ENCODE measurements at places on chromosomes 6 and 20. TPM values are rescaled to one million over a fixed set of nuclear protein-coding genes. Genes with fewer than 3 reads are reported as not detected.

The MUC21 gene
- total RNA-seq, result not detected

The ENPP4 gene
- 6.7 TPM for total RNA-seq

The HACE1 gene
- total RNA-seq, result 11.9 TPM

The NOX3 gene
- total RNA-seq, result not detected

The COL11A2 gene
- 1.4 TPM for total RNA-seq

The LST1 gene
- 36.8 TPM for total RNA-seq

The MTFR2 gene
- total RNA-seq, result 26.3 TPM

The C20orf141 gene
- not detected for total RNA-seq

The VWA7 gene
- 5.2 TPM for total RNA-seq

The ERVFRD-1 gene
- not detected for total RNA-seq

The RSPO3 gene
- total RNA-seq, result not detected

- DNase-seq, result no peak
Measured at GRCh38 chr6:109347779-109348178, 34.5 kb downstream of the CD164 start.

GRCh38 chr6:111477481-111477938 lies 5.5 kb downstream of the REV3L start:
- no peak for DNase-seq

DNA sequence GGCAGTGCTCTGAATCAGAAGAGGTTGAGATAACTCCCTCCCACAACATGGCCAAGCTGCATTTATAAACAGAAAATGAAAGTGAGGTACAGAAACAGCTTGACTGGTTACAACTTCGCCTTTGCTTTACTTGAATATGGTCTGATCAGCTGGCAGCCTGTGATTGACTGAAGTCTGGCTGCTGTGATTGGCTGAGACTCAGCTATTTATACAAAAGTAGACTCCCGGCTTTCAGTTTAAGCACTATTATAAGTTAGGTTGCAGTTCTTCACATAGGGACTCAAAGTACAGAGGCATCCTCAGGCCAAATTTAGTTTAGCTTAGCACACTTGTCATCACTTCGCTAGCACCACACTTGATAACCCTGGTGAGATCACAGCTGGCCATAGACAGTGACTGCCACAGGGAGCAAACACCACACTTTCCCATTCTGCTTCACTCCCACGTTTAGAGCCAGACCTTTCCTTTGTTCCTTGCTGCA lies 362.6 kb downstream of the EPM2A start:
- DNase-seq, result peak; percentile 17

DNA sequence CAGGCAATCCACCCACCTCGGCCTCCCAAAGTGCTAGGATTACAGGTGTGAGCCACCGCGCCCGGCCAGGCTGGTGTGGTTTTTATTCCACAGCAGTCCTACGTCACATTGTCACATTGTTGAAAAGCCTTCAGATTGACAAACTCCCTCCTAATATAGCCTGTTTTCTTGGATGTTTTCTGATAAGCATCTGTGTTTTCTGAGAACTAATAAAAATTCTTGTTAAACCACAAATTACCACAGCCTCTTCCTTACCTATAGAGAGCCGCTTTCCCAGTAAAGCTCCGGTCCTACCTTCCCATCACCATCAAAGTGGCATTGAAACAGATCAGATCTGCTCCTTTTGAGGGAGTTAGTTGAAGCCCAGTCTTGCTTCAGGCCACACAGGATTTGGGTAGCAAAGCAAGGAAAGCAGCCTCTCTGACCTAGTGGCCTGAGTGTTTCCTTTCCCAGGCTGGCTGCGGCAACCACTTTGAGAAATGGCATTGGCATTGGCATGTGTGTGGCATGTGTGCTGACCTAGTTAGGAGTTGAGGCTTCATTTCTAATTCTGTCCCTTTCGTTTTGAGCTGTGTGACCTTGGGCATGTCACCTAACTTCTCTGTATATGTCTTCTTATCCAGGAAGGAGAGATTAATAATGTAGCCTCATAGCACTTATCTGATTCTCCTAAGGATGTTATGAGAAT lies 1.7 kb upstream of the PKIG start:
- no peak for DNase-seq

DNA sequence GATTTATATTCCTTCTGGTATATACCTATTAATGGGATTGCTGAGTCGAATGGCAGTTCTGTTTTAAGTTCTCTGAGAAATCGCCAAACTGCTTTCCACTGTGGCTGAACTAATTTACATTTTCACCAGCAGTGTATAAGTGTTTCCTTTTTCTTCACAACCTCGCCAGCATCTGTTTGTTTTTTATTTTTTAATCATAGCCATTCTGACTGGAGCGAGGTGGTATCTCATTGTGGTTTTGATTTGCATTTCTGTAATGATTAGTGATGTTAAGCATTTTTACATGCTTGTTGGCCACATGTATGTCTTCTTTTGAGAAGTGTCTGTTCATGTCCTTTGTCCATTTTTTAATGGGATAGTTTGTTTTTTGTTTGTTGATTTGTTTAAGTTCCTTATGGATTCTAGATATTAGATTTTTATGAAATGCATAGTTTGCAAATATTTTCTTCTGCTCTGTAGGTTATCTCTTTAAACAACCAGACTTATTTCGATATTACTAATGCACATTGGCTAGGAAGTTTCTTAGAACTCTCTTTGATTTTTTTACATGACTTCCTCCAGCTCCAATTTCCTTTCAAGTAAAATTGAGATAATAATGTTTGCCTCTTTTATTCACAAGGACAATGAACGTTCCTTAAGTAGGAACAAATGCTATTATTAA lies 12.2 kb upstream of the VNN1 start:
- DNase-seq, result no peak

DNA sequence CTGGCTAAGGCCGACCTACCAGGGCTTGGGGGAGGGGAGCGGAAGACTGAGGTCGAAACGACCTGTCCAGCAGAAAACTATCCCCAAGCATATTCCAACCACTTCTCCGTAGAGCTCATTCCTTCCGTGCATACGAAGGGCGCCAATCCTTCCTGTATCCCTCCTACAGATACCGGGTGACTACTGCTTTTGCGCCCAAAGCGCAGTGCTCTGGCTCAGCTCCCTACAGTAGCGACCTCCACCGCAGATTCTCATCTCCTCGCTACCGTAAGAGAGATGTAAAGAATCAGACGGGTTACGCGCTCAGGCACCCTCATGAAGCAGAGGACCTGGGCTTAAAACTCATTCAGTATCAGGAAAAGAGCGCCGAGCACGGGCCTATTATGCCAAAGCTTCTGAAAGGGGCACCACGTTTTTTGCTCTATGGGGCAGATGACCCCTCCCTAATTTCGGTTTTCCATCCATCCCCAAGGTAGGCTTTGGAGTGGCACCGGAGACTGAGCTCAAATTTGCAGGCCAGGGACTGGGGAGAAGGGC lies 563 bp upstream of the NNAT start:
- no peak for DNase-seq

DNA sequence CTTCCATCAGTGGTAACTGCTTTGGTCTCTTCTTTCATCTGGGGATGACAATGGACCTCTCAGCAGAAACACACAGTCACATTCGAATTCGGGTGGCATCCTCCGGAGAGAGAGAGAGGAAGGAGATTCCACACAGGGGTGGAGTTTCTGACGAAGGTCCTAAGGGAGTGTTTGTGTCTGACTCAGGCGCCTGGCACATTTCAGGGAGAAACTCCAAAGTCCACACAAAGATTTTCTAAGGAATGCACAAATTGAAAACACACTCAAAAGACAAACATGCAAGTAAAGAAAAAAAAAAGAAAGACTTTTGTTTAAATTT lies 6.1 kb downstream of the EDN1 start:
- no peak for DNase-seq

DNA sequence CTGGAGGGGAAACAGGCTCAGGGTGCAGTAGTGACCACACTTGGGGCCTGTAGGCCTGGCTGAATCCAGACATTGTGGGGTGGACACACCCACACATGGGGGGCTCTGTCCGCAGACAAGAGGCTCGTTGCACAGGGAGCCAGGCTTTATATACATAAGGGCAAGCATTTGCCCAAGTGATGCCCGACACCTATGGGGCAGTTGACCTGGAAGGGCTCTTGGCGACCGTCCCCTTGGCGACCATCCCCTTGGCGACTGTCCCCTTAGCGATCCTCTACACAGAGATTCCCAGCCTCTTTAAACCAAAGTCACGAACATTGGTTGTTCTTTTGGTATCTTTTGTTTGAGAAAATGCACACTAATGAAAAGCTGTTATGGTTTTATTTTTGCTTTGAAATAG lies 2.7 kb downstream of the TOX2 start:
- no peak for DNase-seq

GRCh38 chr6:83884523-83884922 lies 25.0 kb downstream of the CYB5R4 start:
- no peak for DNase-seq

DNA sequence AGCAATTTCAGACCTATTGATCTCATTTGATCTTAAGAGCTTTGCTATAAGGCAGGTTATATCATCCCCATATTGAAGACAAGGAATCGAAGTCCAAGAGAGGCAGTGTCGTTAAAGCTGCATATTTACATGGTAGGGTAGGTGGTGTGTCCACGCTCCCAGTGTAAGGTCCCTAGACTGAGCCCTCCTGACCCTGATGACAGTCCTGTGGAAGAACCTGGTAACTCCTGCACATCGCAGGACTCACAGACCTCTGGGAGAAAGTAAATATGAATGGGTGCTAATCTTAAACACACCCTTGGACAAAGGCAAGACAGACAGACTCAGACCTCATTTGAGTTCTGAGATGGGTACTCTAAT lies 602 bp upstream of the HLA-DPB1 start:
- DNase-seq, result no peak

DNA sequence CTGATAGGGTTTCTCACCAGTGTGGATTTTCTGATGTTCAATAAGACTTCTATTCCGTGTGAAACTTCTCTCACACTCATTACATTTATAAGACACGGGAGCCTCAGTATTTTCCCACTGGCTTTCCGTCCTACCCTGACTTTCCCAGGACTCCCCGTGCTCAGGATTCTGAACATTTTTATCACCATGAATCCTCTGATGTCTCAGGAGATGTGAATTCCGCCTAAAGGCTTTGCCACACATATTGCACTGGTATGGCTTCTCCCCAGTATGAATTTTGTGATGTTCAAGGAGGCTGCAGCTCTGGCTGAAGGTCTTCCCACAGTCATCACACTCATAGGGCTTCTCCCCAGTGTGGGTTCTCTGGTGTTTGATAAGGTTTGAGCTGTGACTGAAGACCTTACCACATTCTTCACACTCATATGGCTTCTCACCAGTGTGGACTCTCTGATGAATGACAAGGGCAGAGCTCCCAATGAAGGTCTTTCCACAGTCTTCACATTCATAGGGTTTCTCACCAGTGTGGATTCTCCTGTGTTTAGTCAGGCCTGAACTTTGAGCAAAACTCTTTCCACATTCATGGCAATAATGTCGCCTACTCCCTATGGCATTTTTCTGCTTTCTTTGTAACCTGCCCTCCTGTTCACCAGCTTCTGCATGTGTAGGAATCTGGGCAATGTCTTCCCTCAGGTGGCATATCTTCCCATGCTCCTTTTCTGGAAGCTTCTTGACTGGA lies 6.7 kb downstream of the ZKSCAN4 start:
- DNase-seq, result no peak

DNA sequence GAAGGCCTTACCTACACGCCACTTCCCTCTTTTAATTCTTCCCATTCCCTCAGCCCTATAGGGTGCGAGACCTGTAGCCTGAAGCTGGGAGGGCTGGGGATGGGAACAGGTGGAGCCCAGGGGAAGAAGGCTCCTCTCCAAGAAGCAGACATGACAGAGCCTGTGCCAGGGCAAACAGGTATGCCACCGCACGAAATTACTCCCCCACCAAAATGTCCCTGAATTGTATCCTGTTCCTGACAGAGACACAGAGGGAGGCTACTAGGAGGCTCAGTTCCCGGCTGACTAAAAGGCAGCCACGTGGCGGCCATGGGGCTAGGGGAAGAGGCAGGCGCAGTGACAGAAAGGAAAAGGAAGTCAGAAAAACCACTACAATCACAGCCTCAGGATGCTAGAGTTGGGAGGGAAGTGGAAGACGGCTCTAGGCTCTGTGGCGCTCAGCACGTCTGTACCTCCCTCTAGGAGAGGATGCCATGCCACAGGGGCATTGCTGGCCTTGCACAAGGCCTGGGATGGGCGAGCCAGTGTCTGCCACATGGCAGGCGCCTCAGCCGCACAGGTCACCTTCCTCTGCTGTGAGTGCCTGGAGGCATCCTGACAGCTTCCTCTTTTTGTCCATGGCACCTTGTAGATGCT lies 27.7 kb downstream of the TFEB start:
- DNase-seq, result peak; percentile 56

DNA sequence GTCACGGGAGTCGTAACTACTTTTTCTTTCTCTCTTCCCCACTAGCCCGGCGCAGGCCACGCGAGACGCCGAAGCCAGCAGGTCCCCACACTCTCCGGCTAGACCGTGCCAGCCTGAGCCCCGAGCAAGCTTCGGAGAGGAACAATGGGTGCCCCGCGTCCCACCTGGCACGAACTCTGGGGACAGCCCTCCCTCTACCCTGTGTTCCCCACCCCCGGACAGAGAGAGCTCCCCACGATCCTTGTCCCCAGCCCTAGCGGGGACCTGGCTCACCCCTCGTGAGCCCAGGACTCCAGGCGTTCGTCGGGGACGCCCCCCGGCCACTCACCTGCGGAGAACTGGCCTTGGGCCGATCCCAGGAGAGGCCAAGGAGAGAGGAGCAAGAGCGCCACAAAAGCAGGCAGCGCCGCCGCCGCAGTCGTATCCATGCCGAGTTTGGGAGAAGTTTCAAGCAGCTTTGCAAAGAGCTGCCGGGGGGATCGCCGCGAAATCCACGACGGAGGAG lies 416 bp downstream of the PTPRK start:
- DNase-seq, result peak; percentile 49

DNA sequence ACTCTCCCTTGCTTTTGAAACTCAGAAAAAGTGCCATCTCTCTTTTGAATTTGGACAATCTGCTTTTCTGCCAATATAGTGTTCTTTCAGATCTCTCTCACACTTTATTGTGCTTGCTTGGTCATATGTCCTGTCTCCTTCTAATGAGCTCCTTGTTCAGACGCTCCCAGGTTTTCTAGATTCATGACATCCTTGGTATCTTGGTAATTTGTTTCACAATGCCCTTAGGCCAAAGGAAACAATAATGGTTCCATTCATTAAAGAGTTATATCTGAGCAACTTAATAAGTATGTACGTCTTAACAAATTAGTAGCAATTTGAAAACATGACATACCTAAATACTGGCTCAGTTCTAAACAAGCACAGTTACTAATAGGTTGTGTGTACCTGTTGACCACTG lies 293.4 kb upstream of the SPTLC3 start:
- DNase-seq, result no peak

- no peak for DNase-seq
Measured at GRCh38 chr20:41609474-41609873, 8.7 kb downstream of the CHD6 start.

DNA sequence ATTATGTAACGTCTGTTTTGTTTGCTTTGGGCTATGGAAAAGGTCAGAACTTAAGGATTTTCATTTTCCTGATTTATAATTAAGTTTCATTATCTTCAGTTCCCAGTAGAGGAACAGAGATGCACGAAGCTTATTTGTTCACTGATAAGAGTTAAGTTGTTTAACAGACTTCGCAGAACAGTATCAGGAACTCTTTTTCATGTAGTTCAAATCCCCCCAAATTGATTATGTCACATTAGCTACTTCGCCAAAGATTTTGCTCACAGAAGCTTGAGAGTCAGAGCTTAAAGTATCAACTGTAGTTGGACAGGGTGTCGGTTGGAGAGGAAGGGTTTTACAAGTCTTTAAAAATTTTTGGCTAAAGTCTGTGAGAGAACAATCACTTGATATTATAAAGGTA lies 43.4 kb downstream of the ZHX3 start:
- no peak for DNase-seq

All from activated CD4-positive, alpha-beta T cell treated with anti-CD3 and anti-CD28 coated beads, Interleukin-2, amount 10 ng/mL, durations not matched to agents 7 days and 5 days (primary cell).